ENCODE measurements at places on chromosomes 12 and 14. TPM values are rescaled to one million over a fixed set of nuclear protein-coding genes. Genes with fewer than 3 reads are reported as not detected.

Gene RTL1
- not detected for total RNA-seq

DNA sequence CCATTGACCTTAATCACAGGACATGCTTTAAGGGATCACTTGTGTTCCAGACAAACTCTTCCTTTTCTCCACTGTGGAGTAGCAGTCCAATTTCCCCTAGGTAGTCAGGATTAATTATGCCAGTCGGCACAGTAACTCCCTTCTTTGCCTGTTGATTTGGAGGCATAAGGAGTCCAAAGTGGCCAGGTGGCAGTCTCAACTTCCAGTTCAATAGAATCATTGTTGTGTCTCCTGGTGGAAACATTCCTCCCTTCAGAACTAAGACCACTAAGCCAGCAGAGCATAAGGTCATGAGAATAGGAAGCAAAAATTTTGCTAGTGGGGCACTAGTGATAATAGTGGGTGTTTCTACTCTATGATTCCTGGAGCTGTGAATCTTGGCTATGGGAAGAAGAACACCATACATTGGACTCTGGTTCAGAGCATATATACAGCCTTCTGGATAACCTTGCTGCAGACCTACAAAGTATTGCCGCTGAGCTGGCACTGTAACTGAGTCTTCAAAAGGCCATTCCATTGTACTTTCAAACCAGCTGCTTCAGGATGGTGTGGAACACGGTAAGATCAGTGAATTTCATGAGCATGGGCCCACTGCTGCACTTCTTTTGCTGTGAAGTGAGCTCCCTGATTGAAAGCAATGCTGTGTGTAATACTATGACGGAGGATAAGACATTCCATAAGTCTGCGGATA, 147.3 kb upstream of the MAX start:
- DNase-seq, result no peak
- H3K36me3 ChIP-seq, result no peaks in the 10 kb centered on the region
- H3K27ac ChIP-seq, result no peak overlapping the region
- H3K4me3 ChIP-seq, result no peak overlapping the region
- H3K4me1 ChIP-seq, result no peaks in the 10 kb centered on the region

Gene APOF
- not detected for total RNA-seq

- no peaks in the 10 kb centered on the region for H3K36me3 ChIP-seq
- DNase-seq, result no peak
- H3K27me3 ChIP-seq, result no peaks in the 10 kb centered on the region
- peaks cover 12% of the 10 kb centered on the region for H3K4me1 ChIP-seq
- H3K27ac ChIP-seq, result no peak overlapping the region
- H3K4me3 ChIP-seq, result no peak overlapping the region
Measured at GRCh38 chr14:22802860-22803686, 12.2 kb downstream of the SLC7A7 start.

Gene SAMD15
- 0.74 TPM for total RNA-seq
